ENCODE measurements at places on chromosomes 1 and 21. TPM values are rescaled to one million over a fixed set of nuclear protein-coding genes. Genes with fewer than 3 reads are reported as not detected.

DNA sequence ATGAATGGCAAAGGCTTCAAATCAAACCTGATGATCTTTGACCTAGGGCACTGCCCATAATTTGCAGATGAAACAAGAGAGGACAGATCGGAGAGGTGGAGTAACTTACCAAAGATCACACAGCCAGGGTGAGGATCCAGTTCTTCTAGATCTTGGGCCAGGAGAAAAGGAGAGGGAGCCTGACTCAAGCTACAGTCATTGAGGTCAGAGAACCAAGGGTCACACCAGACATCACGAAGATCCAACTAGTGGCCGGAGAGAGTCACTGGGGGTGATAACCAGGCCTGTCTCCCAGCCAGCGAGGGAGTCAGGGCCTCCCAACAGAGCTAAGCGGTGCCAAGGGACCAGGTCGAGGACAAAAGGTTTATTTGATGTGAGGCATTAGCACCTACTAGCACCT lies 115.0 kb downstream of the RIPK4 start:
- H3K4me3 ChIP-seq, result no peak overlapping the region
- DNase-seq, result peak; percentile 50

DNA sequence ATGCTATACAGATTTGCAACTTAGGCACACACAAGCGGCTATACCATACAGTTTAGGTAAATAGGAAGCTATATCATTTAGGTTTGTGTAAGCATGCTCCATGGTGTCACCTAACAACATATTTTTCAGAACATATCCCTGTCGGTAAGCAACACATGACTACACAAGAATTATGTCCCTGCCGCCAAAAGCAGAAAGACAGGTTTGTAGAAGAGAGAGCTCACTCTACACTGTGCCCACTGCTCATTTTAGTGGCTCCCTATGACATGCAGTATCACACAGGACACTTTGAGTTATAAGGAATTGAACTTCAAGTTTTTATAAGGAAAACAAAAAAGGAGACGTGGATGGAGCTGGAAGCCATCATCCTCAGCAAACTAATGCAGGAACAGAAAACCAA lies 132.5 kb upstream of the KAZN start:
- no peaks in the 10 kb centered on the region for H3K27me3 ChIP-seq
- no peak overlapping the region for H3K4me3 ChIP-seq
- H3K4me1 ChIP-seq, result no peaks in the 10 kb centered on the region
- H3K27ac ChIP-seq, result no peak overlapping the region
- H3K36me3 ChIP-seq, result no peaks in the 10 kb centered on the region

GRCh38 chr1:175192111-175192629 lies 406 bp downstream of the KIAA0040 start:
- peaks cover 3% of the 10 kb centered on the region for H3K4me1 ChIP-seq
- H3K27ac ChIP-seq, result peak overlapping the region; percentile 83
- peak overlapping the region; percentile 77 for H3K4me3 ChIP-seq

- H3K4me1 ChIP-seq, result peaks cover 8% of the 10 kb centered on the region
- no peak for DNase-seq
- H3K36me3 ChIP-seq, result peaks cover 35% of the 10 kb centered on the region
- no peak overlapping the region for H3K27ac ChIP-seq
These were observed 11.8 kb downstream of the ZBTB17 start for GRCh38 chr1:15963968-15964648.

DNA sequence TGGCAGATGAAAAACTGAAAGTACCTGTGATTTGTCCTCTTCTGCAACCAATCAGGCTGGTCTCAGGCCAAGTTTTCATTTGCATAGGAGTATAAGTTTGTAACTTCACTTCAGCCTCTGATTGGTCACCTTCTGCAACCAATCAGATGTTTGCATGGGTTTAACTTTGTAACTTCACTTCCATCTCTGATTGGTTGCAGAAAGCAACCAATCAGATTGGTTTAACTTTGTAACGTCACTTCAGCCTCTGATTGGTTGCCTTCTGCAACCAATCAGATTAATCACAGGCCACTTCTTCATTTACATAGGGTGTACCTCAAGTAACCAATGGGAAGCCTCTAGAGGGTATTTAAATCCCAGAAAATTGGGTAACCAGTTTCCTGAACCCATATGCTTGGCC lies 18.9 kb upstream of the TUT4 start:
- no peaks in the 10 kb centered on the region for H3K36me3 ChIP-seq
- H3K27me3 ChIP-seq, result no peaks in the 10 kb centered on the region
- no peak overlapping the region for H3K4me3 ChIP-seq
- no peak for DNase-seq
- no peaks in the 10 kb centered on the region for H3K4me1 ChIP-seq
- H3K27ac ChIP-seq, result no peak overlapping the region

- H3K4me3 ChIP-seq, result no peak overlapping the region
- H3K4me1 ChIP-seq, result no peaks in the 10 kb centered on the region
- no peak for DNase-seq
- H3K36me3 ChIP-seq, result no peaks in the 10 kb centered on the region
These were observed 44.6 kb downstream of the MAEL start for GRCh38 chr1:167033646-167034045.

MANEAL gene
- polyA plus RNA-seq, result 3.8 TPM

DNA sequence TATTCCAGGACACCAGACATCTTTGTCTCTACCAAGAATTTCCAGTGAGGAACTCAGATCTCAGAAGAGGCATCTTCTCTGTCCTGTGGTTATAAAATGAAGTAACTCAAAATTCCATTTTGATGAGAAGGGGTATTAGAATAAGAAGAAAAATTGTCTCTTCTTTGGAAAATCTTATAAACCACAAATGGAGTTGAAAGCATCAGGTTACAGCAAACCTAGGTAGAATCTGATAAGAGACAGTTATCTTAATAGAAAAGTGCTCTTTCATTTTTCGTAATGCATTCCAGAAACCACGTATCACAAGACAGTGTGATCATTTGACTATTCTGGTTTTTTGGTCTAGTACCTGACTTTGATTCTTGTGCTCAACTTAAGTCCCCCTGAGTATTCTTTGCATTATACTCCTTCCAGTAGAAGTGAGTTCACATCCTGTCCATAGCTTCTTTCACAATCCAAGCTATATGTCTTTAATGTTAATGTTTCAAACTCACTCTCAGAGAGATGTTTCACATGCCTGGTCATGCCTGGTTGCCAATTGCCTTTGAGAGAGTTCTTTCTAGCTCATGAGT lies 120.9 kb upstream of the PRDX6 start:
- H3K4me3 ChIP-seq, result no peak overlapping the region
- no peaks in the 10 kb centered on the region for H3K27me3 ChIP-seq
- H3K27ac ChIP-seq, result no peak overlapping the region
- H3K36me3 ChIP-seq, result no peaks in the 10 kb centered on the region

- no peaks in the 10 kb centered on the region for H3K36me3 ChIP-seq
- peaks cover 11% of the 10 kb centered on the region for H3K27me3 ChIP-seq
- no peak for DNase-seq
- H3K4me1 ChIP-seq, result no peaks in the 10 kb centered on the region
- H3K27ac ChIP-seq, result no peak overlapping the region
- H3K4me3 ChIP-seq, result no peak overlapping the region
These were observed 42.0 kb upstream of the CCDC27 start for GRCh38 chr1:3710251-3710650.

GRCh38 chr1:232340446-232340845 lies 289.5 kb downstream of the SIPA1L2 start:
- H3K27me3 ChIP-seq, result no peaks in the 10 kb centered on the region
- H3K27ac ChIP-seq, result no peak overlapping the region
- H3K4me1 ChIP-seq, result no peaks in the 10 kb centered on the region

DNA sequence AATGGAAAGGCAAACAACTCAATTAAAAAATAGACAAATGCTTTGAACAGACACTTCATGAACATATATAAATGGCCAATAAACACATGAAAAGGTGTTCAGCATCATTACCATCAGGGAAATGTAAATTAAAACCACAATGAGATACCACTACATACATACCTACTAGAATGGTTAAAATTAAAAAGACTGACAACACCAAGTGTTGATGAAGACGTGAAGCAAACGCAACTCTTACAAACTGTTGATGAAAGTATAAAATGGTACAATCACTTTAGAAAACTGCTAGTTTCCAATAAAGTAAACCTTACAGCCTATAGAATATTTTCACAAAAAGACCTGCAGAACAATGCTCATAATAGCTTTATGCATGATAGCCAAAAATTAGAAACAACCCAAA lies 10.1 kb downstream of the EIF2B3 start:
- H3K4me3 ChIP-seq, result no peak overlapping the region
- no peak overlapping the region for H3K27ac ChIP-seq
- H3K4me1 ChIP-seq, result no peaks in the 10 kb centered on the region
- peaks cover 6% of the 10 kb centered on the region for H3K36me3 ChIP-seq
- no peaks in the 10 kb centered on the region for H3K27me3 ChIP-seq

DNA sequence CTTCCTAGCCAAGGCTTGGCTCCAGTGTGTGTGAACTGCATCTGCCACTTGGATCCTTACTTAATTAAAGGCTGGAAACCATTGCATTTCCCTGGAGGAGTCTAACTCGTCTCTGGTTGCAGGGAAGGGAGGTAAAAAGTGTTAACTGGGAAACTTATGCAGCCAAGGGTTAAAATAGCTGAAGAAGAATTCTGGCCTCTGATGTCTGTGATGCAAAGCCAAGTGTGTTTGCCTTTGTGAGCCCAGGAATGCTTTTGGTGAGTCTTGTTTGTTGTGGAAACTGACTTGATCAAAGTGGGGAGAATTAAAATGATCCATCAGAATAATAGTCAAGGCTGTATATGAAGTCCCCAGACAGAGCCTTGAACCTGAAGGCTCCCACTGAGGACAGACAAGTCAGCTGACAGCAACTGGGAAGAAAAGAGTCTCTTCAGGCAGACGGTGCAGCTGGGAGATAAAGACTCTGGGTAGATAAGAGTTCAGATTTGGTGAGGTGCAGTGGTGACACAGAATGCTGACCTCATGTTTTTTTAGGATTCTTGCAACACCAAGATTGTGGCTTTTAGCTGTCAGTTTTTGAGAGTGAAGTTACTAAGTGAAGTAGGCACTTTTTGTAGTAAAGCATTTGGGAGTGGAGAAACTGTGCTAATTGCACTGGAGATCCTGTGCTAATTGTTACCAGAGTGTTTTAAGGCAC lies 59.5 kb upstream of the WLS start:
- H3K36me3 ChIP-seq, result no peaks in the 10 kb centered on the region
- no peak overlapping the region for H3K27ac ChIP-seq
- H3K4me1 ChIP-seq, result no peaks in the 10 kb centered on the region
- no peak overlapping the region for H3K4me3 ChIP-seq

GRCh38 chr1:36109041-36109679 lies 15.9 kb downstream of the COL8A2 start:
- no peak overlapping the region for H3K4me3 ChIP-seq
- no peak for DNase-seq
- H3K27ac ChIP-seq, result no peak overlapping the region
- no peaks in the 10 kb centered on the region for H3K27me3 ChIP-seq
- no peaks in the 10 kb centered on the region for H3K4me1 ChIP-seq

PROX1 gene
- polyA plus RNA-seq, result 7.0 TPM

SAMD11 gene
- polyA plus RNA-seq, result 0.89 TPM

LRRC3 gene
- polyA plus RNA-seq, result 17.3 TPM

PGBD5 gene
- polyA plus RNA-seq, result under 0.01 TPM

- no peak for DNase-seq
- no peaks in the 10 kb centered on the region for H3K4me1 ChIP-seq
- H3K27ac ChIP-seq, result peak overlapping the region; percentile 22
- no peak overlapping the region for H3K4me3 ChIP-seq
These were observed 42.7 kb downstream of the GIPC2 start for GRCh38 chr1:78088486-78088885.

DNA sequence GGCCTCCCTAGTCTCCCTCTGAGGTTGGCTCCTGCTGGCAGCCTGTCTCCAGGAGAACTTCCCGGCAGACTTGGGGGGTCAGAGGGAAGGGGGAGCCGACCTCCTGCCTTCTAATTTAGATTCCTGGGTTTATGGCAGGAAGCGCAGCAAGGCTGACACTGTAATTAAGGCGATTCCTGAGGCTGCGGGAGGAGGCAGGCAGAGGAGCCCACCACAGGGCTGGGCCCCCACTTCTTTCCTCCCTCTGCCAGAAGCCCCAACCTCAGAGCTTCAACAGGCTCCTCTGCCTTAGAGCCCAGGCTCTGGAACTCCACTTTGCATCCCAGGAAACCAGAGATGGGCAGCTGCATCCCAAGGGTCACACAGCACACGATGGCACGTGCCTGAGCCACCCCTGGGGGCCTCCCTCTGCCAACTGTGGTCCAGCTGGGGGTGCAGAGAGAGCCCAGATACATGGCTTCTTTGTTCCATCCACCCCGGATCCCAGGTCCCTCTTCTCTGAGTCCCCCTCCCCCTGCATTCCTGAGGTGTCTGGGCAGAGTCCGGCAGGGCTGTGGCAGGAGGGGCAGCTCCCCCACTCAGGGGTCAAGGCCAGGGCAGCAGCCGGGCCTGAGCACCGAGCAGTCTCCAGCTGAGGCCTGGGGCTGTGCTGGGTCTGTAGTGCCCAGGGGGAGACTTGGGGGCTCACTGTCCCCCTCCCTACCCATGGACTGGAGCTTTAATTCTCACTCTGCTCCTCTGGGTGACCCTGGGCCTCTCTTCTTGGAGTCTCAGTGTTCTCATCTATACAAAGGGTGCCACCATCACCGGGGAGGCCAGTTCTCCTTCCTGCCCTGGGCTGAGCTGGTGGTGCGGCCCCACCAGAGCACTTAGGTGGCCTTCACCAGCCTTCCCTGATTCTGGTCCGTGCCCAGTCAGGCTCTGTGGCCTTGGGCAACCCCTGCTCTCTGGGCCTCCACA lies 39.4 kb upstream of the FAM131C start:
- DNase-seq, result no peak
- no peaks in the 10 kb centered on the region for H3K36me3 ChIP-seq
- H3K4me3 ChIP-seq, result no peak overlapping the region
- no peaks in the 10 kb centered on the region for H3K4me1 ChIP-seq
- no peak overlapping the region for H3K27ac ChIP-seq
- no peaks in the 10 kb centered on the region for H3K27me3 ChIP-seq

- H3K27ac ChIP-seq, result no peak overlapping the region
- H3K4me1 ChIP-seq, result no peaks in the 10 kb centered on the region
- no peaks in the 10 kb centered on the region for H3K36me3 ChIP-seq
- no peak overlapping the region for H3K4me3 ChIP-seq
- DNase-seq, result no peak
These were observed 189.9 kb downstream of the HUNK start for GRCh38 chr21:32062591-32063227.

DNA sequence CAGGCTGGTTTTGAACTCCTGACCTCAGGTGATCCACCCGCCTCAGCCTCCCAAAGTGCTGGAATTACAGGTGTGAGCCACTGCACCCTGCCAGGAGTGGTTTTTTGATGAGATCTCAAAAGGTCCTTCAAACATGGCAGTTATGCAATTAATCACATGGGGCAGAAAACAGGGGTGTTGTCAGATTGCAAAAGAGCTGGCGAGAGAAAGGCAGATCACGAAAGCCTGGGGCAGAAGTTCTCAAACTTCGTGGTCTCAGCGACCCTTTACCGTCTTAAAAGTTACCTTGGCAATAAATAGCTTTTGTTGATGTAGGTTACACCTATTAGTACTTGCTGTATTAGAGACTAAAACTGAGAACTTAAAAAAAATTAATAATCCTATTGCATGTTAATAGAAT lies 16.1 kb downstream of the CNR2 start:
- H3K27me3 ChIP-seq, result no peaks in the 10 kb centered on the region
- H3K4me1 ChIP-seq, result no peaks in the 10 kb centered on the region
- DNase-seq, result no peak
- no peak overlapping the region for H3K27ac ChIP-seq
- H3K4me3 ChIP-seq, result no peak overlapping the region

TCP10L gene
- not detected for polyA plus RNA-seq

All from small intestine (tissue), 16 donors.